ENCODE measurements at places on chromosomes 4 and X. TPM values are rescaled to one million over a fixed set of nuclear protein-coding genes. Genes with fewer than 3 reads are reported as not detected.

The FHIP1A gene
- total RNA-seq, result 17.3 TPM

The TACR3 gene
- total RNA-seq, result not detected

The USP51 gene
- 3.3 TPM for total RNA-seq

The FGF13 gene
- 3.6 TPM for total RNA-seq

The NDP gene
- not detected for total RNA-seq

The F9 gene
- total RNA-seq, result not detected

The NLGN3 gene
- 4.5 TPM for total RNA-seq

The RIBC1 gene
- 1.9 TPM for total RNA-seq

The SPP1 gene
- total RNA-seq, result 37.6 TPM

The FRG2 gene
- not detected for total RNA-seq

The LUZP4 gene
- not detected for total RNA-seq

The PNMA6F gene
- not detected for total RNA-seq

The DCLK2 gene
- total RNA-seq, result 5.2 TPM

The EGFL6 gene
- total RNA-seq, result 36.7 TPM

The UNC5C gene
- 14.4 TPM for total RNA-seq
